ENCODE measurements at places on chromosomes 1 and 21.
A peak's percentile ranks its signal among the peaks of the same experiment; 100 is the strongest.

GRCh38 chr1:209585672-209586071 is 2.2 kb downstream of the CAMK1G start:
- peak; percentile 30 for DNase-seq

- no peak for DNase-seq
Measured at GRCh38 chr1:184366997-184367396, 19.8 kb upstream of the C1orf21 start.

DNA sequence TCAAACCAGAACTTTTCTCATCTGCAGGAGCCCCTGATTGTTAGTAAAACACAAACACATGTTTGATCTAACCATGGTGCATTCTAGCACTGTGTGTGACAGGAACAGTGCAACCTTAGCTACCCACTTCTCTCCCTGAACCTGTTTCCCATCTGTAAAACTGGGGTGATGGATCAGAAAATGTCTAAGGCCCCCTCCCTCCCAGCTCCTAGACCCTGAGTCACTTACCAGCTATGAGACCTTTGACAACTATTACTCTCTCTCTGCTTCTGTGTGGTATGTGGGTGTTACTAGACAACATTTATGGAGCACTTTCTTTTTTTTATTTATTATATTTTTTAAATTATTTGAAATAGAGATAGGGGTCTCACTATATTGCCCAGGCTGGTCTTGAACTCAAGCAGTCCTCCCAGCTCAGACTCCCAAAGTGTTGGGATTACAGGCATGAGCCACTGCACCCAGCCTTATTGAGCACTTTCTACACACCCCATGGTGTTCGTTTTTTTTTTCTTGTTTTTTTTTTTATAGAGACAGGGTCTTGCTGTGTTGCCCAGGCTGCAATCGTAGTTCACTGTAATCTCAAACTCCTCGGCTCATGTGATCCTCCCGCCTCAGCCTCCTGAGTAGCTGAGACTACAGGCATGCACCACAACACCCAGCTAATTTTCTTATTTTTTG is 2.6 kb downstream of the INPP5B start:
- no peak for DNase-seq

GRCh38 chr1:159906960-159907359 is 7.0 kb upstream of the CFAP45 start:
- no peak for DNase-seq

DNA sequence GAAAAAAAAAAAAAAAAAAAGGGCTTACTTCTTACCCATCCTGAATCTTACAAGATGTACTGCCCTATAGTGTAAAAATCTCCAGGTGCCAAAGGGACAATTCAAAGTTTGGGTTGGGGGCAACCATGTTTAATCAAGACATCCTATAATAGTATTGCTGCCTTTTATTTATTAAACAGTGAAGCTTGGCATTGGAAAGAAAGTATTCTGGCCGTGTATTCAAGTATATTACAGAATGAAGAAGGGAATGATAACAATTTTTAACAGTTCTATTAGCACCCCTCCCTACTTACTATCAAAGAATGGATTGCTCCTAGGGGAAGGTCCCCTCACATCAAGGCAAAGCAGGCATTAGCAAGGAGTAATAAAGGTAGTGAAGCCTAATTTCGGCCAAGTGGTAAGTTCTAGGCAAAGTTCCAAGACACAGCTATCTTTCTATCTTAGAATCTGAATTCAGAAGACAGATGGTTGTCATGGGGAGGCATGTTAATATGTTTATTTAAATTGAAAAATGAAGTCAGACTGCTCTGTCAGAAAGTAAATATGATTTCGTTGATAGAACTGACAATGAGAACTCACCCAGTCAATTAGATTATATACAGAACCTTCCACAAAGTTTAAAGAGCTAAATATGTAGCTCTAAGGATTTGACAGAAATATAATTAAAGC is 24.6 kb downstream of the ST7L start:
- DNase-seq: no peak

DNA sequence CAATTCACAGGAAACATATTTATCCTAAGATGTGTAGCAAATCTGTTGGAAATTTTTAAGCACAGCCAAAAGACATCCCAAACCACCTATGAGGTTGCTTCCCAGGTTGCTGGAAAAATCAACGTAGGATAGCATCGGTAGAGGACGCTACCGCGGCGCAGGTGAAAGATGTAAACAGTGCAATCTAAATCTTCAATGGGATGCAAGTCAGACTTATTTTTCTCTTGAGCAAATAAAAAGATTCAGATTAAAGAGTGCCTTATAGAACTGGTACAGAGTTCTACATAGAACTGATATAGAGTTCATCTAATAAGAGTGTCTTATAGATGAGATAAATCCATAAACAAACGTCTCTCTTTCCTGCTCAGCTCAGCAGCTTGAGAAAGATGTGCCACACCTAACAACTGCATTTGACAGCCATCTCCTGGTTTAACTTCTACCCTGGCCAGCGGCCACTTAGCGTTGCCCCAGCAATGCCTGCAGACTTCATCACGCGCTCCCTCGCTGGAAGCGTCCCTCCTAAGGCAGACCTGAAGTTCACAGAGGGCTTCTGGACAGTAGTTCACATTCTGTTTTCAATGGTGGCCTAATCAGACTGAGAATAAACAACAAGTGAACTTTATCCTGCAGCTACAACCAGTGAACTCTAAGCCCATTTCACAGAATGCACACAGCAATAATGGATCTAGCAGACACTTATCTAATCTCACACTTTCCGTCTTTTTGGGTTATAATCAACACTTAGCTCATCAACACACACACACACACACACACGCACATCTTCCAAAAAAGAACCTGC is 164.5 kb downstream of the TOMM20 start:
- no peak for DNase-seq

- no peak for DNase-seq
Measured at GRCh38 chr1:9251501-9251900, 16.9 kb downstream of the H6PD start.

DNA sequence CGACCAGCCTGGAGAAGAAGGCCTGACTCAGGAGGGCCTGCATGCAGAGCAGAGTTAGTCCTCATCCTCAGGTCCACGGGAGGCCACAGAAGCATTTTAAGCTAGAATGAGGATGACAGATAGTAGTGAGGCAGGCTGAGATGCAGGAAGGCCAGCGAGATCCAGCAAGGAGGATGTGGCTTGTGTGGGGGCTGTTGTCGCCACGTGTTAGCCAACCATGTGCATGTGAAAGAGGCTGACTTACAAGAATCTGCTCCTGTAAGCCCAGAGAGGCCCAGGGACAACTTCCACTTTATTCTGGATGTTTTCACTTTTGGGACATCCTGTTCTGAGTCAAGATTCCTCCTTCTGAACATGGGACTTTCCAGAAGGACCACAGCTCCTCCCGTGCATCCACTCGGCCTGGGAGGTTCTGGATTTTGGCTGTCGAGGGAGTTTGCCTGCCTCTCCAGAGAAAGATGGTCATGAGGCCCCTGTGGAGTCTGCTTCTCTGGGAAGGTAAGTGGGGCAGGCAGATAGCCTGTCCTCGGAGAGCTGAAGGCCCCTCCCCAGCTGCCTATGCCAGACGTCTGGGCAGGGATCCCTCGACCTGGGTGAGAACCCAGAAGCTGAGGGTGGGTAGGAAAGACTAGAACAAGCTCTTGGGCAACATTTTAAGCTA is at the start of gene SLAMF8:
Gene SLAMF8, plus strand, starts transcription at position 433 of the 661 bp plus-strand sequence. Its CDS starts 26 bp downstream, at position 459.
- DNase-seq: peak; percentile 76

DNA sequence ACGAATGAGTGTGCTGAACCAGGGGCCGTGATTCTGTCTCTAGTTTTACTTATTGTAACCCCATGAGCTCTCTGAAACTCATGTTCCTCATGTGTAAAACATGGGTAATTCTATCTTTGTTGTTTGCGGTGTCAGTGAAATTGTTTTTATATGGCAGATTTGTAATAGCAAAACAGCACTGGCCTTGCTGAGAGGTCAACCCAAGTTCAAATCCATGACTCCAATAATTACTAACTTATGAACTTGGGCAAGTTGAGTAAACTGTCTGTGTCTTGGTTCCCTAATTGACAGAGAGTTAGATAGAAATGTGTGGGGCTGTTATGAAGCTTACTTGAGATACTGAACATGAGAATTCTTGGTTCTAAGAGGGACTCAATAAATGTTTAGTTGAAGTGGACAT is 17.8 kb downstream of the C1orf116 start:
- DNase-seq: no peak

- DNase-seq: no peak
Measured at GRCh38 chr1:218482683-218483082, 137.5 kb downstream of the TGFB2 start.

- peak; percentile 22 for DNase-seq
Measured at GRCh38 chr1:54200519-54200997, 591 bp downstream of the MRPL37 start.

DNA sequence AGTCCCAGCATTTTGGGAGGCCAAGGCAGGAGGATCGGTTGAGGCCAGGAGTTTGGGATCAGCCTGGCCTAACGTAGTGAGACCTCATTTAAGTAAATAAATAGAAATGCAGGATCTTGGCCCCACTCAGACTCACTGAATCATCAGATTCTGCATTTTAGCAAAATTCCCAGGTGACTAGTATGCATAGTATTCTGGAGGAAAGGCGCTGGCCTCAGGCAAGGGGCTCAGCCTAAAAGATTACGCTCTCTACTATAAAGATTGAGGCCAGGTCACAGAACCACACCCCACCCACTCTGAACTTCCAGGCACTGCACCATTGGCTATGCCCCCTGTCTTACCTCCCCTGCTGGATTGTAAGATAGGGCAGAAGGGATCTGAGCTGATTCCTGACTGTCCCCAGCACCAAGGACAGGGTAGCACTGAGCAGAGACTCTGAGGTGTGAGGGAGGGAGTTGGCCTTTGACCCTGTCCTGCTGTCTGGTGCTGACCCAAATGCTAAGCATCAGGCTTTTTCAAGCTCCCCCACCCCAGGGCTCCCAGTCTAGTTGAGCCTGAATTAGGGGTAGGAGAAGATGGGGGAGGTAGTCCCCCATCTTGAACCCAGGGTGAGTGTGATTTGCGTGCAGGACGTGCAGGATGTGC is 2.7 kb downstream of the FOXE3 start:
- DNase-seq: no peak

DNA sequence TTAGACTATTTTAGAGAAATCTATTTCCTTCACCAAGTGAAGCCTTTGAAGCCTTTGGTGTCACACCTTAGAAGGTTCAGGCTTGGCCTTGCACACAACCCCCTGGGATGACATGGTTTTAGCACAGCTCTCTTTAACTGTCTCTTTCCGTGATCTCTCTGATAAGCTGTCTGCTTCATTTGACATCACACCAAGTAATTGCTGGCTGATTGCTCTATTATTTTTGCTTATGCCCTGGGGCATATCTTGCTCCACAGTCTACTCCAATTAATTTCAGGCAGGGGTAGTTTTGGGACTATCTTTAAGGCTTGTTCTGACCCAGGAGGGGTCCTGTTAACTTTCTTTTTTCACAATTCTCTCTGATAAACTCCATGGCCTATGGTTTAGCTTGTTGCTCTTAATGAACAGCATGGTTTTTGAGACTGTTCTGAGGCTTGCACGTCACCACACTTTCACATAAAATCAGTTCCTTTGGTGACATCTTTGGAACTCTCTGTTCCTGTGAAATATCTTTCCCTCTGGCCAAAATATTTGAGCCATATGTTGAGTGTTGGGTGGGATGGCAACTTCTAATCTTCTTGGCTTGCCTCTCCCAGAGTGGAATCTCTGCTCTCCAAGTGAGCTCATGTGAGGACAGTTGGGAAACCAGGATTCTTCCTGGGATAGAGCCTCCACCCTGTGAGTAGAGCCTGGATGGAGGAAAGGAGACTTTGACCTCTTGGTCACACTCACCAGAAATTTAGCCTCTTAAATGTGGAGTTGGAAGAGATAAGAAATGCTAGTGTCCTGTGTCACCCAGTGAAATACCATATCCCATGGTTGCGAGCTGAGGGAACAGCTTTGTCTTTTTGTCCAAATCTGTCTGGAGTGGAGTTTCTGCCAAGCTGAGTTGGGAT is 63.6 kb downstream of the MAP3K21 start:
- DNase-seq: no peak

DNA sequence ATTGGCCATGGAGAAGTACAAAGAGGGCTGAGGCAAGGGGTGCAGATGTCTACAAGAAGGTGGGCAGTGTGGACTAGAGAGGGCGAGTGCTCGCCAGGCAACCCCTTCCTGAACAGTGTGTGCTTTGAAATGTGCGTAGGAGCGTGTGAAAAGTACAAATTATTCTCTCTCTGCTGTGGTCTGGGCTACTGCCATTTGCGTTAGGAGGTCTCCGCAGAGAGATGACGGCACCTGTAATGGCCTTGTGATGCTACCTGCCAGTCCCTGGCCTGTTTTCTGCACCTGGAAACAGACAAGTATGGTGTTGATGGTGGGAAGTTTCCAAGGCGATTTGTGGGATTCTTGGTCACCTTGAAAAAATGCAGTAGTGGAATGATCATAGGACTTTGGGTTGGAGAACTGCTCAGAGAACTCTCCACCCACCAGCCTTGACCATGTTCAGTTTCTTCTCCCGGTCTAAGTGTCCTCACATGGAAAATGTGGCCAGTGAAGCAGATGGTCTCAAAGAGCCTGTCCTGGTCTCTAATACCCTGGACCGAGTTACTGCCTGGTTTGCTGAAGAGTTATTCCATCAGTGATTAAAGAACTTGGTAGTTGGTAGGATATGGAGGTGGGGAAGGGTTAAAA is 74.5 kb downstream of the MRPS6 start:
- no peak for DNase-seq

DNA sequence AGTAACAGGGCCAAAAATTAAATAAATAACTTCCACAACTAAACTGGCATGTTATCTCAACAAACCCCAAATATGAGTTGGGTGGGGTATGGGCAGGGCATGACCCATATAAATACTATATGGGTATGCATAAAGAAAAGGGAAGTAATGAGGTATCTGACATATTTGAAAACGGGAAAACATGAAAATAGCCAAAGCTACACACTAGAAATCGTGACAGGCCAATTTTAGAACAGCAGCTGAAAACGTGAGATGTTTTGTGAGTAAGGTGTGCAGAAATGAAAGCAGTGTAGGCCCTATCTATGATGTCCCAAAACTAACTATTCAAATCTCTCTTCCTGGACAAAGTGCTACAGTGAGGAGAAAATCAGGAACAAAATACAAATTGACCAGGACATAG is 537.9 kb upstream of the NR5A2 start:
- no peak for DNase-seq

DNA sequence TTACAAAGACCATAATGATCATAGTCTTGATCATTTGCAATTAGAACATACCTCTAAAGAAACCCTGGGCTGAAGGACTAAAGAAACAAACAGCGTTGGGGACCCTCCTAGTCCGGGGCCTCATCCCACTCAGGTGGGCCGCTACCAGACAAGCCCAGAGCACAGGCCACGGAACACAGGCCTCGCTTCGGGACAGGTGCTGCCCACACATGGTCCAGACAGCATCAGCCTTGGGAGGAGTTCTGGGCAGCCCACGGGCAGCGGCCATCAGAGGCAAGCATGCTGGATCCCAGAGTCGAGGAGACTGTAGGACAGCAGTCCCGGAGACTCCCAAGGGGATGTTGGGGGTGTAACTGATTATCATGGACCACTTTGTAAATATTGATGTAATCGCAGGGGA is 4.9 kb downstream of the C2CD2 start:
- no peak for DNase-seq

DNA sequence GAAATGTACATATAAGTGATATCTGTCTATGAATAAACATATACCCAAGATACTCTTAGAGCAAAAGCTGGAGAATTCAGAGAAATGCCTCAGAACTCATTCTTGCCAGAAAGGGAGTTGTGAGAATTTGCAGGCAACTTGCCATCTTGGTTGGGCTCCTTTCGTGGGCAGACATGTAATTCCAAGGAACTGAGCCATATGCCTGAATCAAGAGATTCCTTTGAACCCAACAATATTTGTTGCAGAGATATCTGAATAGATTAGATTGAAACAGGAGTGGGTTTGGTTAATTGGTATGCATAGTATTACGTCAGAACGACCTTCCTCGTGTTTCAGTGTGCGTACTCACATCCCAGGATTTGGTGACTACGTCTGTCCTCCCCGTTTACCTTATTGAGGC is 67.0 kb downstream of the TGFB2 start:
- no peak for DNase-seq
